A549 treated with CpdA at 1 μM for 4 hours (cell line): ENCODE measurements at places on chromosomes 12 and 14. TPM values are rescaled to one million over a fixed set of nuclear protein-coding genes. Genes with fewer than 3 reads are reported as not detected.

GPR65 gene
- not detected in 5 replicates for total RNA-seq

OR4E2 gene
- total RNA-seq = not detected in 5 replicates

WNT5B gene
- total RNA-seq = 1.4 to 2.9 TPM (median 2.1 TPM) in 5 replicates

C12orf56 gene
- 0.03 to 0.30 TPM (median 0.15 TPM) in 4 of 5 replicates, not detected in the other for total RNA-seq

BCL11B gene
- 0.17 to 0.26 TPM (median 0.19 TPM) in 5 replicates for total RNA-seq

GSC gene
- 0.23 to 0.68 TPM (median 0.44 TPM) in 5 replicates for total RNA-seq

CD4 gene
- total RNA-seq = not detected in 5 replicates

NFKBIA gene
- total RNA-seq = 75.7 to 135 TPM (median 111 TPM) in 5 replicates

PLCZ1 gene
- not detected in 5 replicates for total RNA-seq

IQSEC3 gene
- not detected in 5 replicates for total RNA-seq

ZDHHC22 gene
- total RNA-seq = 0.20 to 0.37 TPM (median 0.31 TPM) in 5 replicates

TMPRSS12 gene
- total RNA-seq = not detected in 5 replicates

GPR132 gene
- 0.34 to 0.81 TPM (median 0.51 TPM) in 5 replicates for total RNA-seq

ETFBKMT gene
- total RNA-seq = 0.66 to 1.4 TPM (median 1.1 TPM) in 5 replicates

PA2G4 gene
- 303 to 383 TPM (median 320 TPM) in 5 replicates for total RNA-seq

CIROP gene
- total RNA-seq = not detected in 5 replicates

CLEC2B gene
- total RNA-seq = 1.4 to 3.0 TPM (median 1.9 TPM) in 5 replicates

TUNAR gene
- total RNA-seq = not detected in 5 replicates

BCL2L2 gene
- total RNA-seq = 19.2 to 23.2 TPM (median 20.4 TPM) in 5 replicates

SCARB1 gene
- total RNA-seq = 112 to 161 TPM (median 149 TPM) in 5 replicates

FAM222A gene
- 3.1 to 7.6 TPM (median 6.5 TPM) in 5 replicates for total RNA-seq

C3AR1 gene
- not detected in 5 replicates for total RNA-seq

TAS2R13 gene
- total RNA-seq = not detected in 5 replicates

ZC3H10 gene
- total RNA-seq = 2.2 to 3.8 TPM (median 3.1 TPM) in 5 replicates

PRH2 gene
- total RNA-seq = 0.24 to 0.34 TPM (median 0.31 TPM) in 3 of 5 replicates, not detected in the others

HOXC6 gene
- 3.8 to 4.9 TPM (median 4.6 TPM) in 5 replicates for total RNA-seq

SLC8B1 gene
- total RNA-seq = 7.1 to 10.2 TPM (median 8.5 TPM) in 5 replicates

LTBR gene
- total RNA-seq = 165 to 193 TPM (median 184 TPM) in 5 replicates

COCH gene
- 20.4 to 30.4 TPM (median 24.9 TPM) in 5 replicates for total RNA-seq

TEX52 gene
- total RNA-seq = not detected in 5 replicates

C12orf54 gene
- total RNA-seq = not detected in 5 replicates
